Activated CD8-positive, alpha-beta memory T cell treated with anti-CD3 and anti-CD28 coated beads for 48 hours (primary cell): ENCODE measurements at places on chromosomes 3 and 15.

GRCh38 chr3:117922039-117922438, 1112.6 kb downstream of the IGSF11 start:
- no peak for DNase-seq

- DNase-seq = no peak
Measured at GRCh38 chr3:75192146-75192616, 471.9 kb upstream of the FRG2C start.

DNA sequence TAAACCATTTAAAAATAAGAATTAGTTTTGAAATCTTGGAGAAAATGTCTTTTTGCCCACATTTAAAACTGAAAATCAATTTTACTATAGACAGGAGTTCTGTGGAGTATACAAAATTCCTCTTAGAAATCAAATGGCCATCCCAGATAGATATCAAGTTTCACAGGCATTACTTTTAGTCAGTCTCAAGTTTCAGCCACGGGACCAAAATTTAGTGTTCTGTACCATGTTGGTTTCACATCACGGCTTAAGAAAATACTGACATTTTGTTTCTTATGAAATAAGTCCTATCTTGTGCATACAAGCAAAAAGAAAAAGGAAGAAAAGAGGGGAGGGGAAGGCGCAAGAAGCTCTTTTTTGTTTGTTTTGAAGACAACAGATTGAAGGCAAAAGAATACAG, 45.7 kb downstream of the EIF2AK4 start:
- no peak for DNase-seq

DNA sequence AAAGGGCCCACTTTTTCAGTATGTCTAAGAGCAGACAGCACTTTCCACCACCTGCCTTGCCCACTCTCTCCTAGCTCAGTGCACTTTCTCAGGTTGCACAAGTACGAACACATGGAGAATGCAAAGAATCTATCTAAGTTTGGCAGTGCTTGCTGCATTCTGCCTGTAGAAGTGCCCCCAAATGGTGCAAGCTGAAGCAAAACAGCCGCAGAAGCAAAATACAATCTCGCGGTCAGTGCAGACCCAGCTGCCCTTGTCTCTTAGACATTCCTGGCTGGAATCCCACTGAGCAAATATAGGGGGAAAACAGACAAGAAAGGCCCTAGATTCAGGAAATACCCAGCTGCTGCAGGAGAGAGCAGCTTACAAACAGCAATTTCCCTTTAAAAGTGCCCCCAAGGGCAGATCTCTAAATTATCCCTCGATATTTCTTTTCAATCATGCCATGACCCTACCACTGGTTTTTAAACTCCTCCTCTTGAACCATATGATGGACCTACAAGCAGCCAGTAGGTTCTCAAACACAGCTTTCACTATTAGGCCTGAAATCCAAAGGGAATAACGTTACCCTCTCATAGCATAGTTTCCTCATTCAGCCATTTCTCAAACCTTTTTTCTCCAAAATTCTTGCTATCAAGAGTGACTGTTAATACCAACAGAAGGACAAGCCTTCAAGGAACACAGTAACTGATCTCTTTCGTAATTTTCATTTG, 67.0 kb downstream of the TNIK start:
- DNase-seq = no peak

DNA sequence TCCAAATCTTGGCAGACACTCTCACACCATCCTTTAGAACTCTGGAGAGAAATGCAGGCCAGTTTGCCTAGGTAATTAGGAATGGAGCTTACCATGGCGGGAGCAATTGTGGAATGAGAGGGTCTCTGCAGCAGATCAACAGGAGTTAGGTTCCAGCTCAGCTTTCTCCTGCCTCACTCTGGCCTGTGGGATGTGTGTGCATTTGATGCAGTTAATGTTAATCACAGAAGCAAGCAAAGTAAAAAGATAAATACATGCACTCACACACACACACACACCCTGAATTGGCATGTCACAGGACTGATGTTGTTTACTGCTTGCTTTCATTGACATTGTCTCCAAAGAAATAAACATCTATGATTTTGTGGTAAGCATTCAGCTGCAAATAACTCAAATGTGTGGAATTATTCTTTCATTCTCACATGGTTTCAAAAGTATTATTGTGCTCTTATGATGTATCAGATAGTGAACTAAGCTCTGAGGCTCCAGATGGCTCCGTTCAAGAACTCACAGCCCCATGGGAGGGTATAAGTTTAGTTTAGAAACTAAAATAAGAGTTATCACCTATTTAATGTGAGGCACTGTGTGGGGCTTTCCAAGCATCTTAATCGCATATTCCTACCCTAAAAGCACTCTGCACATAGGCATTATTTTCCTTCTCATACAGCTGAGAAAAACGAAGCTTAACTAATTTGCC, 31.3 kb upstream of the BFSP2 start:
- no peak for DNase-seq

DNA sequence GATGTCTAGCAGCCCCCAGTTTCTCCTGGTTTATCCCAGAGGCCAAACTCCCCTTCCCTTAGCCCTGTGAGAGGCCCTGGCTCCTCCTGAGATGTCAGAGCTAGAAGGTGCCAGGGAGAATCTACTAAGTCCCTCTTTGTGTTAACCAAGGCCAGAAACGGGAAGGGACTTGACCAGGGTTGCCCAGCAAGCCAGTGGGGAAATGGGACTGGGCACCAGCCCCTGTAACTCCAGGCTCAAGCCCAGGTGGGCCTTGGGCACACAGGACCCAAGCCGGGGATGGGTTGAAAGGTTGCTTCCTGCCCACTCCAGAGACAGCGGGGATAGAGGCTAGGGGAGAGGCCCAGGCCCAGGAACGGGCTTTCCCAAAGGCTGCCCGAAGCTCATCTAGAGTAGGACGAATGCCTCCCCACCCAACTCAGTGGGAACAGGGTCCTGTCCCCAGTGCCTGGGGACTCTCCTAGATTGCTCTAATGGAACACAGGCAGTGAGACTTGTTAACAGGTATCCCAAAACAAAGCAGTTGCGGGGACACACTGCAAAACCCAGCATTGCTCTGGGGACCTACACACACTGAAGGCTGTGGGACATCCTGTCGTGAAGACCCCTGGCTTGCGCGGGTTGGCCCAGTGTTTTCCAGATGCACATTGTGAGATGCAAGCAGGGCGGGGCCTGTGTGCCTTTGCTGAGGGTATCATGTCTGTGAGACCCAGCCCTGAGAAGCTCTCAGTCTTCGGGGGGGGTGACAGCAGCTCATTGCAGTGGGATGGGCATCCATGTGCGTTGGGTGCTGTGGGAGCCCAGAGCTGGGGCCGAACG, 12.9 kb upstream of the TXNRD3 start:
- no peak for DNase-seq

GRCh38 chr15:60585743-60586708, 107.1 kb upstream of the ICE2 start:
- no peak for DNase-seq

DNA sequence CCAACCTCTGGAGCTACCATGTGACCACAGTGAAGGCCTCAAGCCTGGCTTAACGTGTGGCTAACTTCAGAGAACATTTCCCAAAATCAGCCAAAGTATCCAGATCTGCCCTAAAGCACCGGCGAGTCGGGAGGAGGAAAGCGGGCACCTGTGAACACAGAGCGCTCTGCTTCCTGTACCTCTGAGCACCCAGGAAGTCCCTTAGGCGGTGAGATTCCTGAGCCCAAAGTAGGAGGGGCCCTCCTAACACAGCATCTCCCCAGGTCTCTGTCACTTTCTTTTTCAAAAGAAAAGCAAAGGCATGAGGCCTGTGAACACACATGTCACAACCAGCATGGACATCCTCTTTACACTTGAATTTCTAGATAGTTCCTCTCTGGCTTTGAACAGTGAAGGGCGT, 944 bp upstream of the EIF4E3 start:
- DNase-seq = no peak

- DNase-seq = no peak
Measured at GRCh38 chr3:189845069-189845468, 213.9 kb downstream of the TP63 start.

DNA sequence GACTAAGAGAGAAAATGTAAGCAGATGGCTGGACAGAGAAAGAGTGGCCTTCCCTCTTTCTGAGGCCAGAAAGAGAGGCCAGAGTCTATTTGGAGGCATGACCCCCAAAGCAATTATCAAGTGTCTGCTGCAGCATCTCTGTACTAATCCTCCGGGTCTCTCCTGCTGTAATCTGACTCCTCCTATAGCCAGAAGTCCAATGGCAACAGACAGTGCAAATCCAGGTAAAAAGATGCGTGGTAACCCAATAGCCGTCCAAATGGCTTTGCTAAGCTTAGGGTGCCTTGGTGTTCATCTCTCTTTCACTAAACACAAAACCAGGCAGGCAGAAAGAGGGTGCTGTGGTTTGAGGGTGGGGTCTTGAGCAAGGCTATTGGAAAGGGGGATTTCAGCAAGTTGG, 91.6 kb downstream of the ADCY5 start:
- no peak for DNase-seq

- no peak for DNase-seq
Measured at GRCh38 chr3:5332270-5332956, 144.9 kb downstream of the EDEM1 start.

- no peak for DNase-seq
Measured at GRCh38 chr3:41286305-41286704, 87.0 kb downstream of the CTNNB1 start.

DNA sequence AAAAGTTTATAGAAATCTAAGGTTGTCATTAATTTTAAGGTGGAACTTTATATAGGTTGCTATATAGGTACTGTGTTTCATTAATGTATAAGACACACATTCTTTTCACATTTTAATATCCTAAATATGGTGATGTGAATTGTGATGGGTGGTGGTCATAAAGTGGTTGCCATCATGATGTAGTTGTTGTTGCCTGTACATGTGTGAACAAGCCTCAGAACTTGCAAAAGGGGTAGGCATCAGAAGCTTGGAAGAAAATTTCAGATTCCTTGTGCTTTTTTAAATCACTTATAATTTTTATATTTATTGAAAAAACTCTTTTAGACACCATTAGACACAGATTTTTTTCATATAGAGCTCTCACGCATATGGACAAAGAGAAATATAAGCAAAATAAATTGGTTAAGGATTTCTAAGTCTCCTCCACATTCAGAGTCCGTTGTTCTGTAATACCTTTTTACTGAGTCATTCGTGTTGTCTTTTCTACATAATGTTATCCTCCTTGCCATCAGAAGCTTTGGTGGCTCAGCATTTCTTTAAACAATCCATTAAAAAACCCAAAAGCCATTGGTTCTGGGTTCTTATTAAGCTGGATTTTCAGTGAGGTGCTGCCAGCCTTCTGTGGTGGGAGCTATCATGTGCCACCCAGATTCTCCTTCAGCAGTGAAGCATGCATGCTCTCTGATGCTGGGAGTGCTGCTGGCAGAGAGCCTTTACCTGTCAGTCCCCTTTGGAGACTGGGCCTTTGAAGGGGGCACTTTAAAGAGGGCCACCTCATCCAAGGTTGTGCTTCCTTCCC, 140.4 kb upstream of the GALNT15 start:
- no peak for DNase-seq

GRCh38 chr15:101204739-101205535, 46.9 kb downstream of the CHSY1 start:
- DNase-seq = no peak

- no peak for DNase-seq
Measured at GRCh38 chr15:57376696-57377477, 582 bp downstream of the CGNL1 start.

DNA sequence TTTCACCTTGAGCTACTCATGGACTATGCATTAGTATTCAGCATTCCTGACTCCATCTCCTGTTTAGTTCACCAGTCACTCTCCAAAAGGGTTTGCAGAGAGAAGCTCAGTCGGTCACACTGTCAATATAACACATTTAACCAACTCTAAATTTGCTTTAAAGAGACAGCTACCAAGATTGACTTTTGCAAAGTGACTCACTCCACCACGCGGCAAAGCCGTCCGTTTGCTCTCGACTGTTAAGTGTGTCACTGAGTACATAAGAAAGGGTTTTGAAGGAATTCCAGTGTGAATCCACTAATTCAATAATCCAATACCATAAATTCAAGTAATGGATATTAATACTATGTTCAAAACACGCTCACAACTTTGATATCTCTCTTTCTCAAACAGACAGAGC, 1006.7 kb upstream of the NR2F2 start:
- DNase-seq = no peak

DNA sequence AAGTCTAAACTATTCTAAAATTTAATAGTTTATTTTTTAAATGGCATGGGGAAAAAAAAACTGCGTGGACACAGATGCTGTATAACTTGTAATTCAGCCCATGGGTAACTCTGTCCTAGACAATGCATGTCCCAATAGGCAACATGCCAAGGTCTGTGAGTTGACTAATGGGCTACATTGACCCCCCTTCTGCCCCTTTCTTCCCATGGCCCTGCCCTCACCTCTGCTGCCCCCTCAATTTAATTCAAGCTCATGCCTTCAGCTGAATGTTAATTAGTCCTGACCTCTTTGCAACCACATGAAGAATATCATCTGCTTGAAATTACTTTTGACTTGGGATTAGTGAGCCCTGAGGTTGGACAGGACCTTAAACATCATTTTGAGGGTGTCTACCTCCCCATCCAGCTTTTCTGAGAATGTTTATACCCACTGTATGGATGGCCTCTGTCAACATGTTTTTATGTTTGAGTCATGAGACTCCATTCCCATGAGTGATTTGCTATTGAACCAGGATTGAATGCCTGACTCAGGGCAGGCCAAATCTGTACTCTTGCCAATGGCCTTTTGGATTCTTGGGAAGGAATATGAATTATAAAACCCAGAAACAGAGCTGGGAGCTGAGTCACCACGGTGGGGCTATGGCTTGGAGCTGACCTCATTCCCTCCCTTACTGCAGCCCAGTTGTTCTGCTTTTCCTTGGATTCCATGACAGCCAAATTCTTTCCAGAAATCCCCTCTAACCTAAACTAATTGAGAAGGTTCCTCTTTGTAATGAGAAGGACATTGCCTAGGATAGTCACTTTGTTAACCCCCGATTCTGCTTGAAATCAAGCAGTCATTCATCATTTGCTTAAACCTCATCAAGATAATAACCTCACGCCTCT, 33.5 kb upstream of the PDE8A start:
- DNase-seq = no peak

DNA sequence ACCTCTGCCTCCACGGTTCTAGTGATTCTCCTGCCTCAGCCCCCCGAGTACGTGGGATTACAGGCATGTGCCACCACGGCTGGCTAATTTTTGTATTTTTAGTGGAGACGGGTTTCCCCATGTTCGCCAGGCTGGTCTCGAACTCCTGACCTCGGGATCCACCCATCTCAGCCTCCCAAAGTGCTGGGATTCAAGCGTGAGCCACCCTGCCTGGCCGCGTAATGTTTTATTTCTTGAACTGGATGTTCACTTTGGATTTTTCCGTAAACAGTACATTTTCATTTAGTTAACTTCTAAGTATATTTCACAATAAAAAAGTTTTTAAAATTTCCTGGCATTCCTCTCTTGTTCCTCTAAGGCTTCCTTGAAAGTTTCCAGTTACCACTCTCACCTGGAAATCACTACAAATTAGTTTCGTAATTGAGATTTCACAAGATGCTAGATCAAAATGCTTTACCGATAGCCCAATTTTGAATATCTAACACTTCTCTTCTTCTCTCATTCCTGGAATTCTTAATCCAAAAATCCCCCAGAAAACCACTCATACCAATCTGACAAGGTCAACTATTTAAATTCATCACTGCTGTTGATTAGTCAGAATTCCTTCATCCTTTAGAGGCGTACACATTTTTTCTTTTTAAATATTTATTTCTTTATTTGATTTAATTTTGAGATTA, 44.7 kb upstream of the INO80 start:
- no peak for DNase-seq

- DNase-seq = no peak
Measured at GRCh38 chr3:69868841-69869420, 129.7 kb downstream of the MITF start.

- DNase-seq = no peak
Measured at GRCh38 chr3:106720510-106720909, 656.7 kb upstream of the CCDC54 start.
